Stomach (tissue), 19 donors: ENCODE measurements at places on chromosomes 3 and 15. TPM values are rescaled to one million over a fixed set of nuclear protein-coding genes. Genes with fewer than 3 reads are reported as not detected.

Gene PPP1R14D
- 2.2 TPM for total RNA-seq

Gene OIP5
- total RNA-seq: 5.2 TPM

Gene CHDH
- 385 TPM for total RNA-seq

Gene PDZRN3
- 174 TPM for total RNA-seq

Gene CCK
- total RNA-seq: not detected

Gene C3orf49
- total RNA-seq: not detected

Gene ZNF860
- 2.0 TPM for total RNA-seq

Gene UACA
- 37.9 TPM for total RNA-seq

Gene KNG1
- total RNA-seq: not detected

Gene MORC1
- total RNA-seq: not detected

Gene CASR
- total RNA-seq: not detected

Gene MAP6D1
- not detected for total RNA-seq

Gene CAPN3
- 0.29 TPM for total RNA-seq

Gene MST1
- total RNA-seq: 6.7 TPM

Gene IMPG2
- total RNA-seq: 0.73 TPM

Gene SI
- total RNA-seq: not detected

Gene PCSK6
- 21.2 TPM for total RNA-seq

Gene NT5DC2
- 19.5 TPM for total RNA-seq

Gene NR2E3
- 0.37 TPM for total RNA-seq

Gene KLHL6
- total RNA-seq: 0.58 TPM

Gene TRIM71
- total RNA-seq: not detected

Gene SMCO1
- total RNA-seq: not detected

Gene IL5RA
- under 0.01 TPM for total RNA-seq

Gene AADACL2
- total RNA-seq: not detected

Gene SLC27A2
- total RNA-seq: 2.9 TPM

Gene RTP3
- total RNA-seq: not detected

Gene LRTM1
- not detected for total RNA-seq

Gene MANF
- total RNA-seq: 31.7 TPM

Gene CCDC33
- 9.4 TPM for total RNA-seq

Gene WWTR1
- total RNA-seq: 116 TPM

Gene CFAP91
- total RNA-seq: 3.8 TPM

Gene NOX5
- total RNA-seq: not detected

Gene CTXN2
- total RNA-seq: not detected

Gene ARL8B
- total RNA-seq: 43.2 TPM

Gene SQOR
- total RNA-seq: 49.6 TPM

Gene DUOXA2
- total RNA-seq: 21.7 TPM

Gene CLDN16
- total RNA-seq: not detected

Gene CHST14
- total RNA-seq: 5.4 TPM

Gene CNTN6
- not detected for total RNA-seq

Gene KNL1
- 10.6 TPM for total RNA-seq

Gene EPHA6
- not detected for total RNA-seq

Gene EPHB1
- total RNA-seq: 2.3 TPM

Gene AADAC
- total RNA-seq: not detected

Gene GOLGA8R
- total RNA-seq: 0.72 TPM

Gene FYTTD1
- 47.0 TPM for total RNA-seq

Gene GATM
- total RNA-seq: 31.9 TPM

Gene GOLGA8J
- total RNA-seq: not detected

Gene JAGN1
- total RNA-seq: 28.4 TPM

Gene STRIT1
- not detected for total RNA-seq

Gene PTPN23
- total RNA-seq: 26.3 TPM

Gene CADPS
- total RNA-seq: 16.0 TPM
